CD4-positive, alpha-beta T cell treated with Interferon gamma for 1 hour (primary cell): ENCODE measurements at places on chromosomes 3 and 15.
A peak's percentile ranks its signal among the peaks of the same experiment; 100 is the strongest.

DNA sequence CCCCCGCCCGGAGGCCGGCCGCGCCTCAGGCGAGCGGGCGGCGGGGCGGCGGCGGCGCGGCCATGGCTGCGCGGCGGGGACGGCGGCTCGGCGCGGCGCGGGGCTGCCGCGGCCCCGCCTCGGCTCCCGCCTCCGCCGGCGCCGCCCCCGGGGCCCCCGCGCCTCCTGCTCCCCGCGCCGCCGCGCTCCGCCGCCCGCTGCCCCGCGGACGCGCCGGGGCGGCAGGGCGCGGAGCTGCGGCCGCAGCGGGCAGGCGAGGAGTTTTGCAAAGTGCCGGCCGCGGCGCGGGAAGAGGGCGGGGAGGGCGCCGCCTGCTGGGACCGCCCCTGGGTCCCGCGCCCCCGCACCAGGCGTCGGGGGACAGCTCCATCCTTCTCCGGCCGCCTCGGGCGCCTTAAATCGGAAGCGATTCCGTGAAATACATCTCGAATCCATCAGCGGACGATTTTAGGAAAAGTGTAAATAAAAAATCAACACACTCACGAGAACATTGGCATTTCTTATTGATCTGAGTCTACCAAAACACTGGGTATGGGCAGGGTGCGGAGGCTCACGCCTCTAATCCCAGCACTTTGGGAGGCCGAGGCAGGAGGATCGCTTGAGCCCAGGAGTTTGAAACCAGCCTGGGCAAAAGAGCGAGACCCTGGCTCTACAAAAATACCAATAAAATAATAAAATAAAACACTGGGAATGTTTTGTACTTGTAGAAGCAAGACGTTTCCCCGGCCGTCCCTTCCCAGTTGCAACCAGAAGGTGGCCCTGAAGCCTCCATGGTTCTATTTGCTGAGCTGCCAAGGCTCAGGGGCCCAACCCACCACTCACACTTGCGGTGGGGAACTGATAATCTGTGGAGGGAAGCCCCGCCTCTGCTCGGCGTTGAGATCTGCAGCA, 136.9 kb downstream of the NUP210 start:
- no peak for DNase-seq

GRCh38 chr3:49668414-49668797, 5.7 kb upstream of the APEH start:
- no peak for DNase-seq

- no peak for DNase-seq
Measured at GRCh38 chr3:60998858-60999257, 252.4 kb downstream of the FHIT start.

- no peak for DNase-seq
Measured at GRCh38 chr3:127028781-127029657, 46.1 kb downstream of the PLXNA1 start.

DNA sequence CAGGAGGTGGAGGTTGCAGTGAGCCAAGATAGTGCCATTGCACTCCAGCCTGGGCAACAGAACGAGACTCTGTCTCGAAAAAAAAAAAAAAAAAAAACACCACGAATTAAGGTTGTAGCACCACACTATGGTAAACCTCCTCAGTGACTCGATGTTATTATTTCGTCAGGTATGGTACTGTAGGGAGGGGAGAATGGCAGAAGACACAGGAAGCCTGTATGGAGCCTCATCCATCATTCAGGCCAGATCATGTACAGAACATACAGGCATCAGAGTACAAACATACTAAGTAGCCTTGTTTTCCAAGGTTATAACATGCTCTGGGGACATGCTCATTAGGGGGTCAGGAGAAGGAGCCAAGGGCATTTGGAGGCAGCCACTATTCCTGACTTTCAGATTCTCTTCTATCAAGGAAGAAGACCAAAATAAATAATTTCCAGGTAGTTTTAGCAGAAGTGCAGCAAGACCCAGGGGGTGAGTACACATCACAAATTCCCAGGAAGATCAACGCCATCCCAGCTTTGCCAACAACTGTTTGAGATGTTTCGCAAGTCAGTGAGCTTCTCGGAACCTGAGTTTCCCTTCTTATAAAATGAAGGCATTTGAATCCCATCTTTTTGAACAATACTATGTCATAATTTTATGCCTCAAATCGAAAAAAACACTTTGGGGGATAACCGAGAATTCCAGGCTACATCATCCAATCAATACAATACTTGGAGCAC, 79.8 kb downstream of the FOXP1 start:
- no peak for DNase-seq

DNA sequence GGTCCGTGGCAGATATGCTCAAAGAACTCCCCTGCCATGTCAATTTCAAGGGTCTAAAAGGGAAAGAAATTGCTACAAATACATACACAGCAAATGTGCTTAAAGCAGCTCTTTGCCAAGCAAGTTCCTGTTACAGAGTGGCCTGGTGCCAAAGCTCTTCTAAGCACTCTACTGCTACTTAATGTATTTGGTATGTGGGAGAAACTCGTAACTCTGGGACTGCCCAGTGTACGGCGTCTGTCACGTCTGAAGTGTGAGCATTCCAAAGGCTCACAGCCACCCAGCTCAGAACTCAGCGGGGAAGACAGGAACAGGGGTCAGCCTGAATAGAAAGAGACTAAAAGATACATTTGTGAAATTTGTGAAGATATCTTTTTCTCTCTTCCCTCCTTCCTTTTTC, 54.6 kb downstream of the RBMS3 start:
- DNase-seq: no peak

DNA sequence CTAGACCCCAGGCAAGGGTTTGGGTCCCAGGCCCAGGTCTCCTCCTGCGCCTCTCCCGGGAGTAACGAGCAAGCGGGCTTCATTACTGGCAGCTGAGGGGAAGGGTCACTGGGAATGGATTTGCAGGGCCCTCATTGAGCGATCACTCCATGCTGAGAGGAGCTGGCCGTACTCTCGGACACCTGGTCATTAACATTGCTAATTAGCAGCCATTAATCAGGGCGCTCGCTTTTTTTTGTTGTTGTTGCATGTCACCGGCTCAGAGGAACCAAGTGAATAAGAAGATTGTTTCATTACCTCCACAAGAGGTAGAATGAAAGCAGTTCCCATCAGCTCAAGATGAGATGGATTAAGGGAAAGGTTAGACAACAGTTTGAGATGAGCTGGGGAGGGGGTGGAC, 293.0 kb upstream of the ATP11B start:
- DNase-seq: no peak

DNA sequence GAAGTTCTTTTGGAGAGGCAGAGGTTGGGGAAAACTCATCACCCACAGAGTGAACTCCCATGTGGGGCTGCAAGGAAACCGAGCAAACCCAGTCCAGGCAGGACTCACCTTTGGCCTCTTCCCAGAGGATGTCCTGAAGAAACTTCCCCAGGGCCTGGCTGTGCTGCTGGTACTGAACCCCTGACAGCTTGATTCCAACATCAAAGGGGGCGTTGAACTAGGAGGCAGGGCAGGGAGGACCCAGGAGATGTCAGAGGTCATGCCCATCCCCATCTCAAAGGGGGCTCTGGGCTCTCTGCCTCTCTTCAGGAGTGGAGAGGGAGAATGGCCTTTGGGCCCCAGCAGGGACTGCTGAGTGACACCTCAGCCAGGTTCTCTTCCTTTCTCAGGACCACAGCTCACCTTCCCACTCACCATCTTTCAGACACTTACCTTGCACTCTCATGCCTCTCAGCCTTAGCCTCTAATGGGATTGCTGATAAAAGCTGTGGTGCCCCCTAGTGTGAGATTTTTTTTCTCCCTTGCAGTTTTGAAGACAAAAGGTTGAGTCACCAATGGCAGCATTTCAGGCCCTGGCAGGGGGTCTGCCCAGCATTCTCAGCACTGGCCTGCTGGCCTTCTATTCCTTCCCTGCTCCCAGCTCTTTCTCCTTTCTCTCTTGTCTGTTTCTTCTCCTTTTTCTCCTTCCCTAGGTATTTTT, 6.0 kb downstream of the GHRL start:
- DNase-seq: peak; percentile 8

- peak; percentile 15 for DNase-seq
Measured at GRCh38 chr3:98556164-98557130, 24.7 kb downstream of the GPR15 start.

DNA sequence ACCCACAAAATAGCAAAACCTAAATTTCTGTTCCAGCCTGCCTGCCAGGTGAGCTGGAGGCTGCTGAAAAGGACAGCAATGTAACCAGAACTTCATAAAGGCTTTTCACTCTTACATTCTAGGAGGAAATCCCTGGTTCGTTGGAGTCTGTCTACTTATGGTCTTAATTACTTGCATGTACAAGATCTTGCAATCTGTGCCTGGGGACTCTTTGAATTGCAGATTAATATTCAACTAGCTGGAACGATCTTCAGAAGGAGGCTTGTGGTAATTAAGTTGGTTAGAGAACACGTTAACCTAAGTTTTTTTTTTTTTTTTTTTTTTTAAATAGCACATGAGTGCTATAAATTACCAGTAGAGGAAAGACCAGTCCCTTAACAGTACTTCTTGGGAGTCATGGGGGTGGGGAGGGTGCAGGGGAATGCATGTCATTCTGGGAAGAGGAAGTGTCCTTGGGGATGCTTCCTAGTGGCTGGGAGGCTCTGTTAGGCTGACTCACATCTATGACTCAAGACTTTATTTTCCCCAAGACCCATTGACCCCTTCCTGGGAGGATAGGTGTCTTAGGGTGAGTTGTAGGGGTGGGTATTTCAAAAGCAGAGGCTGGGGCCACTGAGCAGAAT, 139.8 kb downstream of the RAB11A start:
- no peak for DNase-seq

DNA sequence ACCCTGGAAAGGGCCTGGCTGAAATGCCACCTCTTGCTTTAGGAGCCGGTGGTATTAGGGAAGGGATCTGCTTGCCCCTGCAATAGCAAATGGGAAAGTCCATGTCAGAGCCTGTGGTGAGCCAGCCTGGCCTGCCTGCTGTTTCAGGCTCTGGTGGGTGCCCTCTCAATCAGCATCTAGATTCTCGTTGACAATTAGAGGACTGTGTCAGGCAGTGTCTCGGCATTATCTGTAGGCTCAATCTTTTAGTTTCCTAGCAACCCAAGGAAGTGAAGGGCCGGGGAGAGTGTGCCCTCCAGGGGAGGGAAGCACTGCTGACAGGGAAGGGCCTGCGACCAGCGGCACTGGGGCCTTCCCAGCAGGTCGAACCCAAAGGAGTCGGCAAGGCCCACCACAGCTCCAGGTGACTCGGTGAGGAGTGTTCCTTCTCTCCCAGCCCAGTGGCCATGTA, 42.1 kb downstream of the TLE3 start:
- DNase-seq: no peak

GRCh38 chr3:131989318-131989717, 45.5 kb downstream of the CPNE4 start:
- DNase-seq: no peak

DNA sequence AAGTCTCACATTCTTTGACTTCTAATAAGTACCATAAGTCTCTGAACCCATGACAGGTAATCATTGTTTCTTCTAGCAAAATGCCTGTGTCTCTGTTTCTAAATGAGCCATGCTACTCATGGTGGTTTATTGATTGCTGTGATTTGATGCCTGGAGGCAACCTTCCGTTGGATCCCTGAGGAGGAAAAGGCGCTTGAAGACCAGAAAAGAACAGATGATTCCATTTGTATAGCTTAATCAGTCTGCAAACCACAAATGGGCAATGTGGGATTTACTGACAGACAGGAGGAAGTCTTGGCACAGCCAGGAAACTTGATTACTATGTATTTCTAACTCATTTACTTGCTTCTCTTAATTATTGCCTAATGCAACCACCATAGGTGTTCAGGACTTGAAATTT, 103.1 kb upstream of the MRPL3 start:
- no peak for DNase-seq

GRCh38 chr15:83571820-83572707, 81.9 kb upstream of the ADAMTSL3 start:
- no peak for DNase-seq

DNA sequence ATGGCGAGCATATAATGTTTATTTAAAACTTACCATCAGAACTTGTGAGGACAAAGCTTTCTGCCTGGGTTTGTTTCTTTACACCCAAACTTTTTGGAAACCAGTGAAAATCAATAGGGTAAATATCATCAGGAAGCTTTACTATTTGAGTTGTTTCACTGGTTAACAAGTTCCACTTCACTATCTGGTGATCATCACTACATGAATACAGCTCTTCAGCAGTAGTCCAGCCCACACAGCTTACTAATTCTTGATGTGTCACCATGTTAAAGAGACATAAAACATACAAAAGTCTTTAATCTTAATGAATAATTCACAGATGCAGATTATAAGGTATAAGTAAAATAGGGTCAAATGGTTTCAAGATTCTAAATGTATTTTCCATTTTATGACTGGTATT, 17.6 kb downstream of the IFT80 start:
- DNase-seq: no peak

GRCh38 chr3:133206921-133207320, 168.7 kb downstream of the TMEM108 start:
- DNase-seq: no peak

DNA sequence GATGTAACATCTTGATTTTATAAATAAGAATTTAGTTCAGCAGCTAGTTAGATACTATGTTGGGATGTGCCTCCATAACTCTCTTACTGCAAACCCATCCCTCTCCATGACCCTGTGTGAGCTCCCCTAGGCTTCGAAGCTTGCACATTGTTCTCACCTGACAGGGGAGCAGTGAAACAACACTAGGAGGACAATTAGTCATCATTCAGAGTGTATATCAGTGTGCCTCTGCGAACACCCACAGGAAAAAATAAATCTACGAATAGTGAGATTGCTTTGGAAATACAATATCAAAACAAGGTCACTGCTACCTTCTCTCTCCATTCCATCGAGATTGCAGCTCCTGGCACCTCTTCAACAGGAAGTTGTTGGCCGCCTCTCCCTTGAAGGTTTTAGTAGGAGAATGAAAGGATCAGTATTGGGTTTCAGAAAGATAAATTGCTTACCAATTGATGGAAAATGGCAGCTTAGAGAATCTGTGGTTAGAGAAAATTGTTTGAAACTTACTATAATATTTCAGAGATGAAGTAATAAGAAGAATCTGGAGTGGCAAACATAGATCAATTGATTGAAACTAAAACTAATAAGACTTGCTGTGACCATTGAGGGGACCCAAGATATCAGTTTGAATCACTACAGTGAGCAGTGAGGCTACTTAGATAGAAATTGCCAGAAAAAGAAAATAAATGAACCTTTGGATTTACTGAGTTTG, 103.2 kb downstream of the CHL1 start:
- DNase-seq: no peak

DNA sequence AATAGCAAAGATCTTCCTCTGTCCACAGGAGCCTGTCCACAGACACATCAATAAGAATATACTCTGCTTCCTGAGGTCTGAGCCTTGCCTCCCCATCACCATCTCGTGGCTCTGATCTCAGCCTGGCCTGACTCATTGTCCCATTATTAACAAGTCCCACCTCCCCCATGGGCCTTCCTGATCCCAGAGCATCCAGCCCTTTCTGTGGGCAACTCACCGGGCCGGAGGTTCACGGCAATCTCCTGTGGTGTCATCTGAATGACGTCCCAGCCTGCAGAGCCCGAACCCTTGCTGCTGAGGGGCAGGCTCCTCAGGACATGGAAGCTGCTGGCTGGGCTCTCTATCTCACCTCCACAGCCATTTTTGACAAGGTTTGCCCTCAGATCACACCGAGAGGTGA, 28.1 kb downstream of the ITGB5 start:
- DNase-seq: no peak

- DNase-seq: no peak
Measured at GRCh38 chr3:56133423-56133822, 334.8 kb downstream of the ERC2 start.

- DNase-seq: no peak
Measured at GRCh38 chr3:150097588-150097890, 126.8 kb upstream of the PFN2 start.

- DNase-seq: no peak
Measured at GRCh38 chr3:31219131-31219843, 313.4 kb upstream of the STT3B start.
